ENCODE measurements at places on chromosomes 12 and 14.
A peak's percentile ranks its signal among the peaks of the same experiment; 100 is the strongest.

GRCh38 chr14:65803885-65804284 lies 391.4 kb downstream of the FUT8 start:
- no peak for DNase-seq

GRCh38 chr12:103758310-103759089 lies 82.5 kb downstream of the NT5DC3 start:
- no peak for DNase-seq

DNA sequence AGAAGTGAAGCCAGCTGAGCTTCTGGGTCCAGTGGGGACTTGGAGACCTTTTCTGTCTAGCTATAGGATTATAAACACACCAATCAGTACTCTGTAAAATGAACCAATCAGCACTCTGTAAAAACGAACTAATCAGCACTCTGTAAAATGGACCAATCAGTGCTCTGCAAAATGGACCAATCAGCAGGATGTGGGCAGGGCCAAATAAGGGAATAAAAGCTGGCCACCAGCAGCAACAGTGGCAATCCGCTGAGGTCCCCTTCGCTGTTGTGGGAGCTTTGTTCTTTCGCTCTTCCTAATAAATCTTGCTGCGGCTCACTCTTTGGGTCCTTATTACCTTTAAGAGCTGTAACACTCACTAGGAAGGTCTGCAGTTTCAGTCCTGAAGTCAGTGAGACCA lies 72.3 kb downstream of the NTS start:
- no peak for DNase-seq

- DNase-seq = no peak
Measured at GRCh38 chr12:44571006-44571550, 305.0 kb downstream of the NELL2 start.

- DNase-seq = no peak
Measured at GRCh38 chr12:55704824-55705718, 2.6 kb downstream of the ITGA7 start.

DNA sequence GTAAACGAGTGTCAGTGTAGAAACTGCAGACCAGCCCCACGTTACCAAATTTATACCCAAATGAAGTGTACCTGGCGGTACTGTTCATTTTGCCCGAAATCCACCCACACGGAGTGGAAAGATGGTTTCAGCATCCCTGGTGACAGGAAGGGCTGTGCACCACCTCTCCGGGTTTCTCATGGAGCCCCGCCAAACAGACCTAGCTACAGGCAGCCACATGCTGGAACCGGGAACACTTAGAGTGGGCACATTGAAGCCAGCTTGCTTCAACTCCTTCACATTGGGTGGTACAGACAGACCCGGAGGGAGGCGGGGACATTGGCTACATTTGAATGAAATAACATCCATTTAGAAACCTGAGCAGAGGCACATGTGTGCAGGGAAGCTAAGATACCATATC lies 84.4 kb downstream of the PPP2R5C start:
- no peak for DNase-seq

- no peak for DNase-seq
Measured at GRCh38 chr12:117592588-117593305, 231.3 kb upstream of the NOS1 start.

DNA sequence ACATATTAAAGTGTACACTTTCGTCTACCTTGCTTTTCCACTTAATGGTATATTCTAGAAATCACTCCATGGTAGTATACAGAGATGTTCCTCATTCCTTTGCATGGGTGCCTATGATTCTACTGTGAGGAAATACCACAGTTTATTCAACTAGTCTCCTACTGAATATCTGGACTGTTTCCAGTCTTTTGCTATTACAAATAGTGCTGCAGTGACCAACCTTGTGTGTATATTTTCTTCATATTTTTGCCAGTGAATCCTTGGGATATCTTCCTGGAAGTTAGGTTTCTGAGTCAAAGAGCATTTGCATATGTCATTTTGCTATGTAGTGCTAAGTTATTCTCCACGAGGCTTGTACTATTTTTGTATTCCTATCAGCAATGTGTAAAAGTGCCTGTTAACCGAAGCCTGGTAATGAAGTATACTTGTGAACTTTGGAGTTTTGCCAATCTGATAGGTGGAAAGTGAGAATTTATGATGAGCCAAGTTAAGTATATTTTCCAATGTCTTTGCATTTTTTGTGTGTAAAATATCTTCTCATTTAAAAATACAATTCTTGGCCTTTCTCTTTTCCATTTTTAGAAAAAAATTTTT lies 31.3 kb upstream of the TMEM263 start:
- no peak for DNase-seq

DNA sequence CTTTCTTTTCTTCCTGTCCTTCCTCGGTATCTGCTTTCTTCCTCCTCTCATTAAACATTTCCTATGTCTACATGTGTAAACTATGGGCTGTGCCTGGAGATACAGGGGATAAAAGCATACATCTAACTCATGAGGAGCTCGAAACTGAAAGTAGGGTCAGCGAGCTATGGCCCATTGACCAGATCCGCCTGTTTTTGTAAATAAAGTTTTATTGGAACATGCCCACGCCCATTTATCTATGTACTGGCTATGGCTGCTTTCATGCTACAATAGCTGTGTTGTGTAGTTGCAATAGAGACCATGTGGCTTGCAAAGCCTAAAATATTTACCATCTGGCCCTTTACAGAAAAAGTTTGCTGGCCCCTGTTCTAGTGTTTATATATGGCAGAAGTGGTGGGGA lies 500.8 kb upstream of the GARIN6 start:
- DNase-seq = no peak

GRCh38 chr12:123363740-123364531 lies 711 bp downstream of the SBNO1 start:
- DNase-seq = no peak

GRCh38 chr12:54593135-54593534 lies 4.7 kb upstream of the PPP1R1A start:
- DNase-seq = no peak

DNA sequence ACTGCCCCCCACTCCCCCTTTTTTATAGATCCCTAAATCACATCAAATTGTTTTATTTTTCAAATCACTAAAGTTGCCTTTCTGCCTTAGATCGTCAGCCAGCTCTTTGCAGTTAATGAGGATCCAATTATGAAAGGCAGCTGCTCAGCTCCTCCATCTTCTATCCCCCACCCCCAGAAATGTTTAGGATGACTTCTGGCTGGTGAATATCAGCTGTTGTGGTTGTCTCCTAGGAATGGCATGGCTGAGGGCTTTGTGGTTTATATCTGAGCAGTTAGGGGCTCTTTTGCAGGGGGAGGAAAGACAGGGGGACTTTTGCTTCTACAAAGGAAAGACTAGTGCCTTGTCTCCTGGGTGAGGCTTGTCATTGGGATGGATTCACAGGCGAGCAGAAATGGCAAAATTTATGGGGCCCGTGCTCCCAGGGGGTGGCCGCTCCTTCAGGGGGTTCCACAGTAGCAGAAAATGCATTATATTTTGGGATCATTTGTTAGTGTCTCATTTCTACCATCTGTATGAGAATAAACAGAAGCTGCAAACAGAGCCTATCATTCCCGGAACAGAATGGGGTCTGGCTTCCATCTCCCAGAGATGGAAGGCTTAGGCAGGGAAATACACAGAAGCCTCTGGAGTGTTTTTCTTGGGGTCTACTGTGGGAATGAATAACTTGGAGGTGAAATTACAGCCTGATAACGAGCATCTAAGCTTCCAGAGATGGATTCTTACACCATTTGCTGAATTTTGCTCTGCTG lies 6.5 kb downstream of the JDP2 start:
- DNase-seq = no peak

GRCh38 chr12:81300454-81300853 lies 222.6 kb downstream of the ACSS3 start:
- DNase-seq = no peak

DNA sequence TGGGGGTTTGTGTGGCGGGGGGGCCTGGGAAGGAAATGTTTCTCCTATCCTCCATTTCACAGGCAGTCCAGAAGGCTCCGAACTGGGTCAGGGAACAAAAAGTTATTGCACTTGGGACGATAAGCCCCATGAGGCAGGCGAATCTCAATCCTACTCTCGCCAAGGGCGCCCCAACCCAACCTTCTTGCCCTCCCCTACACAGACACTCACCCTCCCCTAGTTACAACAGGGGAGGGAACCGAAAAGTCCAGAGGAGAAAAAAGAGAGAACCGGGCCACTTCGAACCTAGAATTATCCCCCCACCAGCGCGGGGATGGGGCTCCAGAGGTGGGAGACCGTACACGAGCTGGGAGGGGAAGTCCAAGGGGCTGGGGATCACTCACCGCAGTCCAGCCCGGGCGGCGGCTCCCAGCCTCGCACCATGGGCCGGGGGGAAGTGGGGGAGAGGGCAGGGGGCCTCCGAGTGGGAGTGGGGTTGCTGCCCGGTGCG lies 357 bp downstream of the HOMEZ start:
- no peak for DNase-seq

GRCh38 chr12:11653215-11653753 lies 3.8 kb downstream of the ETV6 start:
- DNase-seq = peak; percentile 57

DNA sequence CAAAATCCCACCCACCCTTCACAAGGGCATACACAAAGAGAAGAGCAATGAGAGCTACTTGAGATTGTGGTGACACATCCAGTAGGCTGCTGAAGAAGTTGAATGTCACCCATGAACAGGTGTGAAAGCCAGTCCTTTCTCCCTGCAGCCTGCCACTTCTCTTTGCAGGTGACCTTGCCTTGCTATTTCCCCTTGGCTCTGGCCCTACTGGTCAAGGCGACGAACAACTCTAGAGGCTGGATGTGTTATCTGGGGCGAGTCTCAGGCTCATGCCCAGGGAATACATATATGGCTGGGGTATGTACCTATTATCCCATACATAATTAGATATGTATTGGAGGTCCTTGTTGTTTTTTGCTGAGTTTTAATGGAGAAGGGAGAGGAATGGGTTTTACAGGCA lies 70.2 kb upstream of the EGLN3 start:
- no peak for DNase-seq

- DNase-seq = no peak
Measured at GRCh38 chr14:96146131-96146771, 58.4 kb upstream of the BDKRB2 start.

- DNase-seq = no peak
Measured at GRCh38 chr12:8779281-8779680, 43.1 kb upstream of the A2ML1 start.

DNA sequence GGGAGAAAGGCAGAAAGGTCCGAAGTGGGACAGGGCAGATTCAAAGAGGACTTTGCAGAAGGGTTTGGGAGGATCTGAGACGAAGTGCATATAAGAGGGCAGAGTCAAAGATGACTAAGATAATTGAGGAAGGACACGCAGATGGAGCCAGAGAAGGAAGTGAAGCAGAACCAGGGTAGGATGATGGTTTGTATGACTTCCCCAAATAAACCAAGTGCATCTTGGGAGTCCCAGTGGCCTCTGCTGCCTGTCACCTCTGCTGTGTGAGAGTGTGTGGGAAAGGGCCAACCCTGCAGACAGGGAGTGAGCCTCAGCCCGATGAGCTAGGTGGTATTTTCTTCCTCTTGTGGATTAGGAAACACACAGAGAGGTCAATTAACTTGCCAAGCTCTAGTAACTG lies 36.8 kb downstream of the FLVCR2 start:
- DNase-seq = no peak

- DNase-seq = no peak
Measured at GRCh38 chr12:8822298-8822697, at the start of gene A2ML1. Gene A2ML1 (plus strand): TSS chr12:8822621. CDS start chr12:8822652, 31 bp downstream.

DNA sequence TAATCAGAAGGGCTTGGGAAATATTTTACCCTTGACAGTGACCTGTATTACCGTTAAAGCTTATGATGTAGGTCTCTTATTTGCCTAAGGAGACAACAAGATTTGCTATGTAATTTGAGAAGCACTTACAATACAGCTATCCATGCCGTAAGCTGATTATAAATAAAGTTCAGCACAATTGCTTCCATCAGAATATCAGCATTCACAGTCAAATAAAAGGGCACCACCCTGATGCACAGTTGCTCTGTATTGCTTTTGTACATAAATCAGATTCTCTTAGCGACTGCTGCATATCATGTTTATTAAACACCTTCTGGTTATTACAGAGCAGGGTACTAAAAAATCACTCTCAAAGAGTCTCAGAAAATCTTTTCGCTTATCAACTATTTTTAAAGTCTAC lies 67.3 kb upstream of the VRK1 start:
- no peak for DNase-seq

DNA sequence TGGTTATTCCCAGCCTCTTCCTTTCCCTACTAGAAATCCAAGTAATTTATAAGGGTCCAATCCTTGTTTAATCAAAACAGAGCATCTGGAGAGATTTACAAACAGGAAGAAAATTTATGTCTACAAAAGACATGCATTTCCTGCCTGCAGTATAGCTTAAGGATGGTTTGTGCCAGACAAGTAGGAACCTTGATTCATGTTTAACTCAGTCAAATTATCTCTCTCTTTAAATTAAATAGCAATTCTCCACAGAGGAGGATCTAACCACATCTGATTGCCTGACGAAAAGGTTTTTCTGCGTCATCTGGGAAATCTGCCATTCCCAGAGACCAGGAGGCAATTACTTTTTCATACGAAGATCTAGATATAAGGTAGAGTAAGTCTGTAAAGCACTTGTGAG lies 105.2 kb downstream of the ZFC3H1 start:
- no peak for DNase-seq

DNA sequence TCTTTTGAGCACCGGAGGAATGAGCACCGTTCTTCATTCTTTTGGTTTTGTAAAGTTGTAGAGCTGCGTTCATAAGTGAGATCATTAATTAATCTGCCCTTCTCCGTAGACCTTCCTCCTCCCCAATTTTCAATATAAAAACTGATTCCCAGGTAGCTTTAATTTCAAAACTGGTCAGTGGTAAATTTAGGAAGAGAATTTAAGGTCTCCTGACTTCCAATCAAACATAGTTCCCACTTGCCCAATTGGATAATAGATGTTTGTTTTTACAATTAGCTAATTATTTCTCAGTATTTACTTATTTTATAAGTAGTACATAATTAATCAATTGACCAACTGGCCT lies 27.2 kb upstream of the YBX3 start:
- DNase-seq = no peak

GRCh38 chr12:27015730-27016076 lies 1.5 kb upstream of the TM7SF3 start:
- DNase-seq = peak; percentile 22

DNA sequence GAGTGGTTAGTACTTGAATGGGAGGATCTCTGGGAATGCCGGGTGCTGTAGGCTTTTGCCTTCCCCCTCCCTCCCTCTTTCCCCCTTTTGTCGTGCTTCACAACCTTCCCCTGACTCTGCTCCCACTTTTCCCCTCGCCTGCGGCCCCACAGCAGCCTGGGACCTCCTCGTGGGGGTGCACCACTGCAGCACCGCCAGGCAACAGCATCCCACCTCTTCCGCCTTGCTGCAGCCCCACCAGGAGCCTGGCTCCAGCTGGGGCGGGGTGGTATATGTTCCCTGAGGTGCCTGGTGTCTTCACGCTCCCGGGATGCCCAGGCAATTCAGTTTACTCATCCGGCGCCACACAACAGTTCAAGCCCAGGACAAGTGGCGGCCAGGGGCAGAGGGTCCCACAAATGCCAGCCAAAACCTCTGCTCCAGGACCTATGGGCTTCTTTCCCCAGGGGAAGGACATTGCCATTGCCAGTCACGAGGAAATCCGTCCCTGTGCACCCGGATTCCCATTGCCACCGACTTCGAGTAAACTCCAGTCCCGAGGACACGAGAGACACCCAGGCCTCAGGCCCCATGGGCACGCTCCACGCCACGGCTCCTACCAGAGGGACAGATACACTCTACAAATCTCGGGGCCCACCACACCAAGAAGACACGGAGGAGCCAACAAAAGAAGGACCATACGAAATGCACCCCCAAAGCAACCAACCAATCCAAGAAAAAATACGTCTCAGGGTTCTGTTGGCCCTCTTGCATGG lies 181.7 kb downstream of the ALG10 start:
- DNase-seq = no peak

GRCh38 chr14:87896393-87897380 lies 96.3 kb downstream of the GALC start:
- peak; percentile 8 for DNase-seq

GRCh38 chr12:13094367-13094766 lies 9.1 kb downstream of the GSG1 start:
- DNase-seq = peak; percentile 41
